ENCODE measurements at places on chromosomes 12 and 14.

GRCh38 chr12:49304161-49304560 lies 9.2 kb downstream of the PRPH start:
- no peak for DNase-seq

DNA sequence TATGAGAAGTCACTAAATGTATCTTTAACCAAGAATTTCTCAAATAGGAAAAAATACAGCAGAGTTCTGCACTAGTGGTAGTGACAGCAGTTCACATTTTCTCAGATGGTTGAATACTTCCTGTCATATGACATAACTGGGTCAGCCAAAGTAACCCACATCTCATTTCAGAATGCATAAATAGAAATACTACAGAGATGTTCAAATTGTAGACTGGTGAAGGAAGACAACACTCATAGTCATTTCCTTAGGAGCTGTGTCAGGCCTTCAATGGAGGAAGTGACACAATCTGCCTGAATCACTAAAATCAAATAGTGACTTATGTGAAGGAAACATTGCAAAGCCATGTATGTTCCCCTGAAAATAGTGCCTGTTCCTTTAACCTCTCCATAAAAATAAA lies 32.4 kb downstream of the FERMT2 start:
- DNase-seq: no peak

- DNase-seq: peak; percentile 4
Observed at GRCh38 chr12:89051065-89051677, 301.1 kb downstream of the DUSP6 start.

- no peak for DNase-seq
Observed at GRCh38 chr14:50452296-50452695, 55.6 kb upstream of the CDKL1 start.

GRCh38 chr12:59023861-59024424 lies 103.6 kb upstream of the LRIG3 start:
- DNase-seq: no peak

- no peak for DNase-seq
Observed at GRCh38 chr12:40586823-40587222, 105.4 kb upstream of the CNTN1 start.

DNA sequence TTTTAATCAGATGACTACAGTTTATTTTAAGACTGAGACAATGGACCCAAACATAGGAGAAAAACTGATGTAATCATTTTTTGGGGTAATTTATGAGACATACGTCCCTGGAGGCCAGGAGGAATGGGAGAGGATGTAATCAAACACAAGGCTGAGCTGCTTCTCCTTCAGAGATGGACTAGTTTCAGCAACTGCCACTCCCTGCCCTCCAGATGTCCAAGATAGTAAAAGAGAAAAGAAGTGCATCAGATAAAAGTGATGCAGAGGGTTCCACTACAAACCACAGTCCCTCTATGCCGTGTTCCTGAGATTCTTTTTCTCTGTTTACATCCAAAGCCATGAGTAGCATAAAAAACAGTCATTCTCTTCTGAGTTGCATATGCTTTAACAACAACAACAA lies 101.1 kb downstream of the DACT1 start:
- no peak for DNase-seq

DNA sequence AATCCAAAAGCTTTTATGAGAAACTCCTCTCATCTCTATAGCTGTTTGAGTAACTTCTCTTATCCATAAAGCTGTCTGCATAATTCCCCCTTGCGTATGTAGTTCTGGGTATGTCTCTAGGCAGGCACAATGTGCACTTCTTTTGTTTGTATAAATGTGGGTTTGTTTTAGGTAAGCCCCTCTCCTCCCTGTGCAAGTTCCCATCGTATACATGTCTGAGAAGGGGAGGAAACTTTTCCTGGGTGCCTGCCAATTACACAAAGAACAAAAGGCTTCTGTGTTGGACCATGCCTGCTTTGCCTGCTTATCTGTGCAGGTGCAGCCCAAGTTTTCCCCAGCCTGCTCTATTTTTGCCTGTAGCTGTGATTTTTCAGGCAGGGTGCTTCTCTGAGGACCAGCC lies 96.7 kb downstream of the CCER1 start:
- no peak for DNase-seq

DNA sequence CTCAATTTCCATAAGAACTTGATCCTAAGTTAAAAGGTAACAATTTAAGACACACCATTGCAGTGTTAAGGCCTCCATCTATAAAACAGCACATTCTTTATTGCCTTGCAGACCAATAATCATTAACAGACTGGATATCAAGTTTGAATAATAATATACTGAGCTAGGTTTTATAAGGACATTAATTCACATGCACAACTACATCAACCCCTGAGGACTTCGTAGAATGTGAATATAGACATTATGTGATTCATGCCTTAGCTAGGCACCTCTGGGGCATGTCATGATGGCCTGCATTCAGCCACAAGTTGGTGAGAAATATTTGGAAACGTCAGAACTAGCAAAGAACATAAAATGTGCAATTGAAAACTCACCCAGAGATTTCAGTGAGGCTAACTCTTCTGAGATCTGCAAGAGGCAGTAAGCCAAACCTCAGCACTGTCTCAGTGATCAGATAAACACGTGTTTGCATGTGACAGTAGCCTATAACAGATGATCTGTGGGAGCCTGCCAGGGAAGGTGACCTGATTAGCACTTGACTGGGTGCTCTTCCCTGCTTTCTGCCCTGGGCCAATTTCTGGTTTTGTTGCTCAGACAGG lies 492.2 kb downstream of the FLRT2 start:
- DNase-seq: no peak

- DNase-seq: no peak
Observed at GRCh38 chr12:16094437-16094836, 183.0 kb downstream of the SLC15A5 start.

DNA sequence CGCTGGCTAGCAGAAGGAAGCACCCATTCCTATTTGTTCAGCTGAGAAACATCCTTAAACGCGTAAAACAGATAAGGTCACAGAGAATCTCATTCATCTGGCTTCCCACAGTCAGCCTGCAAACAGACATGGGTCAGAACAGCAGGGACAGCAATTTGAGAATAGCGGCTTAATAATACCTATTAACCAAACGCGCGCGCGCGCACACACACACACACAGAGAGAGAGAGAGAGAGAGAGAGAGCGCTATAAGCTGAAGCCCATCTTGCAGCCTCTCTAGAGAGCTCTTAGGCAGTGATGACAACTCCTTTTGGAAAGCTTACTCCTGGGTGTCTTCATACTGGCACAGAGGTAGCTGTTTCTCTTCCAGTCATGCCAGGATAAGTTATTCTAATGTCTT lies 26.4 kb downstream of the TMEM132D start:
- no peak for DNase-seq

DNA sequence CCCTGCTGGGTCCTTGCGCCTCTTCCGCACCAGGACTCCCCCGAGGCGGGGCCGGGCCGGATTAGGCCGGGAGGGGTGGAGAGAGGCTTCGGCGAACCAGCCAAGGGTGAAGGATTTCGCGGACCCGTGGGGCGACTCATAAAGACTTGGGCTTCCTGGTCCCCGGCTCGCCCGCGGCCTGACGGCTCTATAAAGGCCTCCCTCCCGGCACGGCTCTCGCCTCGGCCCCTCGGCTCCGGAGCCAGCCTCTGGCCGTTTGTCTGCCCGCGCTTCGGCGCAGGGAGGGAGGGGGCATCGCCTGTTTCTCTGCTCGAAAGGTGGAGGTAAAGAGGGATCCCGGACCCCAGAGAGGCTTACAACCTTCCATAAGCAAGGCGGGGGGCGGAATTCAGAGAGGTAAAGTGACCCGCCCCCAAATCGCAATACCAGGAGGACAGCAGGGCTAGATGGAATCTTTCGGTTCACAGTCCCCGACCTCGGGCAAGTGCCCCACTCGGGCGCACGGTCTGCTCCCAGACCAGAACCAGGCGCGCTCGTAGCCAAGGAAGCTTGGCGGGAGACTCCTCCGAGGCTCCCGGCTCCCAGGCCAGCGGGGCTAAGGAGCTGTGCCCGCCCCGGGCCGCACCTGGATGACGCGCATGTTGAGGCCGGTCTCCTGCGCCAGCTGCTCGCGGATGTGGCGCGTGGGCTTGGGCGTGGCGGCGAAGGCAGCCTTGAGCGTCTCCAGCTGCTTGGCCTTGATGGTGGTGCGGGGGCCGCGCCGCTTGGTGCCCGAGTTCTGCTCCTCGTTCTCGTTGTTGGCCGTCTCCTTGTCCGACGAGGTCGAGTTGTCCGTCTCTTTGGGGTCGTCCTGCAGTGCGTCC lies 3.9 kb downstream of the LHX5 start:
- no peak for DNase-seq

GRCh38 chr12:30019366-30020140 lies 235.8 kb upstream of the TMTC1 start:
- DNase-seq: no peak

GRCh38 chr12:49336645-49337584 lies at the start of gene C1QL4:
Gene C1QL4, minus strand, starts transcription at chr12:49337188. Its CDS starts 711 bp downstream, at chr12:49336477.
- DNase-seq: peak; percentile 91

GRCh38 chr12:99253068-99253467 lies 394.5 kb upstream of the GARIN6 start:
- no peak for DNase-seq

DNA sequence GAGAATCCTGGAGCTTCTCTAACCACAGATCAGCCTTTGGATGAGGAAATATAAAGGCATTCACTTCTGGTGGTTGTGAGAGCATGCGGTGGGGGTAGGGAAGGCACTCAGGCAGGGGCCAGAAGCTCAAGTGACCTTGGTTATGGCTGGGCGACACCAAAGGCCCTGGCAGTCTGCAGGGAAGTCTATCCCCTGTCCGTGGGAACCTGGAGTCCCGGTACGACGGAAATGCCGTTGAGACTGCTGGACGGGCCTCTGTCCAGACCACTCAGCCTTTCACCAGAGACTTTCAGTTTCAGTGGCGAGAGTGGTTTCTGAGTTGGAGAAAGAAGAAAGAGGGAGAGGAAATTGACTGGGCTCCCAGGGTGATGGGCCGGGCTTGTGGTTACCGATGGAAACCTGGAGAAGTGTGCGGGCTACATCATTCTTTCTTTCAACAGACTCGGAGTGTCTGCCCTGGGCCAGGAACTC lies 20.9 kb downstream of the ISCA2 start:
- no peak for DNase-seq

DNA sequence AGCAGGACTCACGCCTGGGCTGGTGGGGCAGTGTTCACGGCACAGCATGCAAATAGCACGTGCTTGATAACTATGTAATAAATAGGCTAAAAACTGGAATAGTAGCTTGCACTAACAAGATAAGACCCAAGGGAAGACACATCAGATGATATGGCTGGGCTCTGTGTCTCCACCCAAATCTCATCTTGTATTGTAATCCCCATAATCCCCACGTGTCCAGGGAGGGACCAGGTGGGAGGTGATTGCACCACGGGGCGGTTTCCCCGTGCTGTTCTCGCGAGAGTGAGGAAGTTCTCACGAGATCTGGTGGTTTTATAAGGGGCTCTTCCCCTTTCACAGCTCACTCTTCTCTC lies 46.9 kb downstream of the RIMBP2 start:
- no peak for DNase-seq

- no peak for DNase-seq
Observed at GRCh38 chr12:46523446-46523845, 150.9 kb upstream of the SLC38A2 start.

DNA sequence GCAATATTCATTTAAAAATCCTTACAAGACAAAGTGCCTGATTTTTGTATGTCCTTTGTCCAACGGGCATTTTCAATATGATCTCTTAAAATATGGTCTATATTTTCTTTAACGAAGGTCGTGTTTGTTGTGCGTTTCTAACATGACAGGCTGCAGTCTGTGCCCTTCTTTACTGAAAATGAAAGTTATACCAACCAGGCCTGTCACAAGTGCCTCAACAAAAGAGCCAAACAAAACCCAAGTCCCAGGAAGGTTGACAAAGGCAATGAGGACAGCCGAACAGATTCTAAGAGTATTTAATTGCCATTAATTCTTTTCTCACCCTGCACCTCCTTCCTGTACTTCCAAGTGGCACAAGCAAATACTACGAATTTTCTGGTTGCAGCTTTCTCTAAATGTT lies 13.9 kb downstream of the PAX9 start:
- DNase-seq: no peak

DNA sequence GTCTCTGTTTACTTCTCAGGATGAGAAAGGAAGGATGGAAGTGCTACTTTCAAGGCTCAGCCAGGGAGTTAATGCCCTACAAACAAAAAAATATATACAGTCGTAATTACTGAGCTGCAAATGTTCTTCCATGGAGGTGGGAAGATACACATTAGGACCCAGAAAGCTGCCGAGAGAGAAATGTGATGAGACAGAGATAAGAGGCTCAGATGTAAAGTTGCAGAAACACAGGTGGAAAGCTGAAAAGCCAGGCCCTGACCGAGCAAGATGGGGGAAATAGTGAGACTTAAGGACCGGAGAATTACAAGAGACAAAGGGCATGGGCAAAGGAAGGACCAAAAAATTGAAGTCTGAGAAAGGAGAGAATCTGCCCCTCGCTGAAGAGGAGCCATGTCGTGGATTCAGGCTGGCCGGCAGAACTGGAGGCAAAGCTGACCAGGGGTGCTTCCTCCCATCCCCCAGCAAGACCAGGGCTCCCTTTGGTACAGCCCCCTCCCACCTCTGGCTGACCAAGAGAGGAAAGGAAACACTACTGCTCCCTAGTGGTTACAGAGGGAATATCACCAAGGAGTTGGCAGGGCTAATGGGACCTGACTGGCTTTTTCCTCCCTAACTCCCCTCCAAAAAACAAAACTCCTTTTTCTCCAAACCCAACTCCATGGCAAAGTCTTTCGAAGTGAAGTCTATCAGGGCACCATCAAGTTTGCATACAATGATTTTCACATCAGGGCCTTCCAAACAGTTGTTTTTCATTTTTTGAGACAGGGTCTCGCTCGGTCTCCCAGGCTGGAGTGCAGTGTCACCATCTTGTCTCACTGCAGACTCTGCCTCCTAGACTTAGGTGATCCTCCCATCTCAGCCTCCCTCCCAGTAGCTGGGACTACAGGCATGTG lies 12.1 kb downstream of the ZFHX2 start:
- no peak for DNase-seq

- no peak for DNase-seq
Observed at GRCh38 chr12:118734266-118734665, 247.1 kb upstream of the SRRM4 start.

- no peak for DNase-seq
Observed at GRCh38 chr12:27913999-27914614, 58.4 kb downstream of the PTHLH start.

DNA sequence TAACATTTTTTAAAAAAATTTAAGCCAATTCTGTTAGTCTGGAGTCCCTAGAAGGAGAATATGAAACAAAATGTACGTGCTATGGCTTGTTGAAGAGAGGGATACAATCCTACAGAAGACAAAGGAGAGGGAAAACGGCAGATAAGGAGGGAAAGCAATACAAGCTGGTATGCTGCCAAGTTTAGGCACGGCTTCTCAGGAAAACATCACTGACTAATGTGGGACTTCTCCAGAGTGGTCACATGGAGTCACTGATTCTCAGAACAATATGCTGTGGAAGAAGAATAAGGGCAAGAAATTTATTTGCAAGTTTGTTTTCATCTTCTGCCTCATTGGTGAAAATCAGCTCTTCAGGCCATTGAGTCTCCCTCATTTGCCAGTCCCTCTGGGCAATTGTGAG lies 22.9 kb upstream of the NR1H4 start:
- DNase-seq: no peak

DNA sequence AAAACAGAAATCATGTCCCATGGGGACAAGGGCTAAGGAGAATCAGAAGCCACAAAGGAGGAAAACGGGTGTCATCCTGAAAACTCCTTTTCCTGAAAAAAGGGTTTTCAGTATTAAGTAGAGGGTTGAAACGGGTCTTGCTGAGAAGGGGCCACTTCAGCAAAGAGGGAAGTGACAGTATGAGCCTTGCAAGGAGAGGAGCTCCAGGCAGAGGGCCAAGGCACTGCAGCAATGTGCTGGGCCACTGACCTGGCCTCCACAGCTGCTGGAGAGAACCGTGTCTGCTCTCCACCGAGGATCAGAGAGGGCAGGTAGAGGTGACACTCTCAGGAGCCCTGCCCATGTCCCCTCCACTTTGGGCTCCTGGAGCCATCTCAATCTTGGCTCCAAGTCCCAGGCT lies 103.3 kb downstream of the NCOR2 start:
- DNase-seq: no peak

Data from T-cell (primary cell).